Activated naive CD8-positive, alpha-beta T cell treated with anti-CD3 and anti-CD28 coated beads, Interleukin-2, amount 50 U/mL, for 24 hours (primary cell): ENCODE measurements at places on chromosomes 1 and 21.
A peak's percentile ranks its signal among the peaks of the same experiment; 100 is the strongest.

DNA sequence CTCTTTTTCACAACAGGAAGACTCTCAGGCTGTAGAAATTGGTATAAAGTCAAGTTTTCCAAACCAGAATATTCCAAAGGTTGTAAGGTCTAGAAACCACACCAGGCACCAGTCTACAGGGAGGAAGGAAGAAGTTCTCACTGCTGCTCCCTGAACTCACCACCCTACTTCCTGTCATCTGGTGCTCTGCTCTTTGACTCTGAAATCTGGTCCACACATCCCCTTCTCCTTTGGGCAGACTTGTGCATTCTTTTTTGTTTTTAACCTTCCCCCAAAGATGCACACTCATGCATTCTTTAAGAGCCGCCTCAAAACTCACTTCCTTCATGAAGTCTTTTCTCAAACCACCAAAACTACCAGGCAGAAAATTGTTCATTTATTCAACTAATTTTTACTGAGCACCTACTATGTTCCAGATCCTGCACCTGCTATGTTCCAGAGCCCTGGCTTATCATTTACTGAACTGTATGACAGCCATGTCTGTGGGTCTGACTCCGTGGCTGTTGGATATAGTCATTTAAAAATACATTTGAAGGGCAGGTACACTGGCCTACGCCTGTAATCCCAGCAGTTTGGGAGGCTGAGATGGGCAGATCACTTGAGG is 30.1 kb upstream of the EPS15 start:
- no peak overlapping the region for H3K27ac ChIP-seq
- no peak overlapping the region for H3K4me3 ChIP-seq
- H3K27me3 ChIP-seq: no peaks in the 10 kb centered on the region

GRCh38 chr1:65341381-65341780 is 32.0 kb downstream of the DNAJC6 start:
- H3K4me1 ChIP-seq: no peaks in the 10 kb centered on the region
- H3K36me3 ChIP-seq: no peaks in the 10 kb centered on the region
- no peaks in the 10 kb centered on the region for H3K27me3 ChIP-seq
- no peak overlapping the region for H3K27ac ChIP-seq
- H3K4me3 ChIP-seq: no peak overlapping the region
- no peak for DNase-seq

DNA sequence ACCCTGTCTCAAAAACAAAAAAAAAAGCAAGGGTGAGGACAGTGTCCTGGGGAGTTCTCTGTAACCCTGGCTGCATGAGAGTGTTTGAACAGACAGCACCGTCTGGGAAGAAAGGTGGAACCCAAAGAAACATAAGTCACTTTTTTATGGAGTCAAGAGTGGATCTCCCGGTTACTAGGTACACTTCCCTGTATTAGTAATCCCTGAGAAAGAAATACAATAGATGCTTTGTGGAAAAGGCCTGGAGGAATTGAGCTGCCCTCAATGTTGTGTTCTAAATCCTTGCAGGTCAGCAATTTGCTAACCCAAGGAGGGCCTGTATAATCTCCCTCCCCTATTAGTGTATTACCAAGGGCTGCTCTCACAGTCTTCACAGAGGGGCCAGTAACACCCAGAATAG is 16.6 kb downstream of the DEGS1 start:
- peaks cover 2% of the 10 kb centered on the region for H3K36me3 ChIP-seq
- peaks cover 10% of the 10 kb centered on the region for H3K4me1 ChIP-seq
- no peak for DNase-seq
- H3K4me3 ChIP-seq: no peak overlapping the region

DNA sequence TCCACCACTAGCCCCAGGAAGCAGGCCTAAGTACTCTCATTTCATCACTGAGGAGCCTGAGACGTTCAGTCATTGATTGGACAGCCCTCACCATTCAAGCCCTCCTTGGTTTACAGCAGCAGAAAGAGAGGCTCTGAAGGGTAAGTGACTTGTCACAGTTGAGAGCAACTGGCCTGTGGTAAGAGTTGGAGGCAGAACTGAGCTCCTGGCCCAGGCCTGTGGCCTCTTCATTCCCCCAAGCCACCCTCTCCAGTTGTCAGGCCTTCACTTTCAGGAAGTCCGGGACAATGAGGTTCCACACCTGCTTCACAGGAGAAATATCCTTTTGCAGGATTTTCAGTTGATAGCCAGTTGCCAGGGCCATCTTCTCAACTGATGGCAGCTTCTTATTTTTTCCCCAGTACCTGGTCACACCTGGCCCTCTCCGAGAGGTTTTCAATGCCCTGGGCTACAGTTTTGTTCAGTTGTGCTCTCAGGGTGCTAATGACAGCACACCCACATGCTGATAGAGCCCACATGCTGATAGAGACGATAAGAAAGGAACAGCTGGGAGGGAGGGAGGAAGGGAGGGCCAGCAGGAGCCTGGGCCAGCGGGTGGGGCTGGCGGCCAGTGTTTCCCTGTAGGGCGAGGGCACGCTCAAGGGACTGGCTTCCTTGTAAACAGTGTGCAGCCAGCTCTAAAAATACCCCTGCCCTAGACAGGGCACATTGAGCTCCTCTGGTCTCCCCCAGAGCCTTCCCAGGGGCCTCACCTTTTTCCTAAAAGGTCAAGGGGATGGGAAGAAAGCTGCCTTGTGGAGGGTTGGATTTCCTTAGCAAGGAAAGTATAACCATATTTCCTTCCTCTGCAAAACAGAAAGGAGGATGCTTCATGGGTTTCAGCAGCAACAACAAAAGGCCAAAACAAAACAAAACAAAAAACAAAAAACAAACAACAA is 112.7 kb upstream of the JUN start:
- DNase-seq: no peak
- H3K36me3 ChIP-seq: no peaks in the 10 kb centered on the region
- no peak overlapping the region for H3K27ac ChIP-seq
- no peak overlapping the region for H3K4me3 ChIP-seq
- no peaks in the 10 kb centered on the region for H3K27me3 ChIP-seq
- peaks cover 14% of the 10 kb centered on the region for H3K4me1 ChIP-seq

- DNase-seq: no peak
- peaks cover 16% of the 10 kb centered on the region for H3K4me1 ChIP-seq
- no peaks in the 10 kb centered on the region for H3K27me3 ChIP-seq
- no peak overlapping the region for H3K4me3 ChIP-seq
- H3K36me3 ChIP-seq: no peaks in the 10 kb centered on the region
Observed at GRCh38 chr1:168598892-168599291, 22.5 kb downstream of the XCL1 start.

GRCh38 chr1:2606396-2606880 is 19.9 kb downstream of the PRXL2B start:
- no peaks in the 10 kb centered on the region for H3K4me1 ChIP-seq
- H3K4me3 ChIP-seq: no peak overlapping the region
- H3K27me3 ChIP-seq: peaks cover 3% of the 10 kb centered on the region
- no peaks in the 10 kb centered on the region for H3K36me3 ChIP-seq
- no peak overlapping the region for H3K27ac ChIP-seq

DNA sequence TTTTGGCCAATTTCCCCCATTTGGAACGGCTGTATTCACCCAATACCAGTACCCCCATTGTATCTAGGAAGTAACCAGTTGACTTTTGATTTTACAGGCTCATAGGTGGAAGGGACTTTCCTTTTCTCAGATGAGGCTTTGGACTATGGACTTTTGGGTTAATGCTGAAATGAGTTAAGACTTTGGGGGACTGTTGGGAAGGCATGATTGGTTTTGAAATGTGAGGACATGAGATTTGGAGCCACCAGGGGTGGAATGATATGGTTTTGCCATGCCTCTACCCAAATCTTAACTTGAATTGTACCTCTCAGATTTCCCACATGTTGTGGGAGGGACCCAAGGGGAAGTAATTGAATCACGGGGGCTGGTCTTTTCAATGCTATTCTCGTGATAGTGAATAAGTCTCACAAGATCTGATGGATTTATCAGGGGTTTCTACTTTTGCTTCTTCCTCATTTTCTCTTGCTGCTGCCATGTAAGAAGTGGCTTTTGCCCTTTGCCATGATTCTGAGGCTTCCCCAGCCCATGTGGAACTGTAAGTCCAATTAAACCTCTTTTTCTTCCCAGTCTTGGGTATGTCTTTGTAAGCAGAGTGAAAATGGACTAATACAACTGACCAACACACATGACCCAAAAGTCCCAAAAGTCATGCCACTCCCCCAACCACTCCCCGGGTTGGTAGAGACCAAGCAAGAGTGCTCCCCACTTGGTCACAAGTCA is 35.4 kb upstream of the ZNF496 start:
- H3K4me1 ChIP-seq: no peaks in the 10 kb centered on the region
- H3K27me3 ChIP-seq: peaks cover 30% of the 10 kb centered on the region
- no peaks in the 10 kb centered on the region for H3K36me3 ChIP-seq

GRCh38 chr21:37463083-37463801 is 96.7 kb downstream of the DYRK1A start:
- H3K4me3 ChIP-seq: no peak overlapping the region
- DNase-seq: no peak

GRCh38 chr1:209769971-209770370 is 14.1 kb downstream of the TRAF3IP3 start:
- H3K36me3 ChIP-seq: peaks cover 48% of the 10 kb centered on the region
- no peak overlapping the region for H3K27ac ChIP-seq
- H3K27me3 ChIP-seq: no peaks in the 10 kb centered on the region
- H3K4me3 ChIP-seq: no peak overlapping the region
- DNase-seq: no peak

GRCh38 chr21:46366966-46367365 is 43.0 kb downstream of the PCNT start:
- no peak overlapping the region for H3K4me3 ChIP-seq
- no peak overlapping the region for H3K27ac ChIP-seq
- peaks cover 19% of the 10 kb centered on the region for H3K36me3 ChIP-seq
- DNase-seq: no peak

DNA sequence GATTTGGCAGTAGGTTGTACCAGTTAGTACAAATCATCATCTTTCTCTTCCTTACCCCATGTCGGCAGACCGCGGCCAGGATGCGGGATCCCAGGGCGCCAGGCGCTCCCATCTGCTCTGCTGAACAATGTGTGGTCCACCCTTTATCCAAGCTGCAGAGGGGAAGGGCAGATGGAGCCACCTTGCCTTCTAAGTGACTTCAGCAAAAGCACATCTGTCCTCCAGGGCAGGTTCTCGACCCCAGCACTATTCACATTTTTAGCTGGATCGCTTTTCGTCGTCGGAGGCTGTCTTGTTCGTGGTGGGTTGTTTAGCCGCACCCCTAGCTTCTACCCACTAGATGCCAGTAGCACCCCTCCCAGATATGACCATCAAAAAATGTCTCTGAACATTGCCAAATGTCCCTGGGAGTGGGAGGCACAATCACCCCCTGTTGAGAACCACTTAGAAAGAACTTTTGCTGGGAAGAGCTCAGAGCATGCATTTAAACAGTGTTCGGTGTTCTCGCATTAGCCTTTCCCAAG is 58.1 kb upstream of the SIM2 start:
- H3K4me1 ChIP-seq: peaks cover 1% of the 10 kb centered on the region
- no peak for DNase-seq
- no peak overlapping the region for H3K4me3 ChIP-seq
- H3K27me3 ChIP-seq: no peaks in the 10 kb centered on the region
- H3K27ac ChIP-seq: no peak overlapping the region

- H3K4me3 ChIP-seq: no peak overlapping the region
- no peak overlapping the region for H3K27ac ChIP-seq
- no peak for DNase-seq
- peaks cover 3% of the 10 kb centered on the region for H3K36me3 ChIP-seq
Observed at GRCh38 chr1:67517046-67517445, 86.8 kb upstream of the SERBP1 start.

GRCh38 chr1:7369866-7370265 is 401.2 kb upstream of the VAMP3 start:
- H3K27me3 ChIP-seq: peaks cover 4% of the 10 kb centered on the region
- no peak overlapping the region for H3K4me3 ChIP-seq
- no peaks in the 10 kb centered on the region for H3K4me1 ChIP-seq
- DNase-seq: no peak
- no peaks in the 10 kb centered on the region for H3K36me3 ChIP-seq
- no peak overlapping the region for H3K27ac ChIP-seq

- peak overlapping the region; percentile 29 for H3K27ac ChIP-seq
- H3K4me3 ChIP-seq: no peak overlapping the region
- peaks cover 21% of the 10 kb centered on the region for H3K36me3 ChIP-seq
- H3K4me1 ChIP-seq: peaks cover 9% of the 10 kb centered on the region
Observed at GRCh38 chr21:25967181-25967900, 203.2 kb downstream of the APP start.

DNA sequence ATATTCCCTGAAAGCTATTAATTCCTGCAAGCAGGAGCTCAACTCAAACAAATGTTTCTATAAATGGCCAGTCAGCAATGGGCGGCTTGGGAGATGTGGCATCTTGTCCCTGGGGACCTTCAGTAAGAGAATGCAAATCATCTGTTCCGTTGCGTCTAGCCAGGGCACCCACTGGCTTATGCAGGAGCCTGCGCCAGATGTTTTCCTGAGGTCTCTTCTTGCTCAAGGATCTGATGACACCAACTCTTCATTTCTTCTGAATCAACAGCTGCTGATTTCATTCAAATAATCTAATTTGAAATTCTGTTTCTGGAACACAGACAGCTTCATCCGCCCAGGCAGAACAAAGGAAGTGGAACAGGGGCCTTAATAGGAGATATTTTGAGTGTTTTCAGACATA is 70.0 kb upstream of the AJAP1 start:
- H3K36me3 ChIP-seq: no peaks in the 10 kb centered on the region
- H3K4me1 ChIP-seq: no peaks in the 10 kb centered on the region
- no peak overlapping the region for H3K4me3 ChIP-seq
- no peak for DNase-seq
- H3K27me3 ChIP-seq: peaks cover 44% of the 10 kb centered on the region
